ENCODE measurements at places on chromosomes 2 and 18. TPM values are rescaled to one million over a fixed set of nuclear protein-coding genes. Genes with fewer than 3 reads are reported as not detected.

- no peaks in the 10 kb centered on the region for H3K4me1 ChIP-seq
- DNase-seq: no peak
- no peaks in the 10 kb centered on the region for H3K27me3 ChIP-seq
- H3K4me3 ChIP-seq: no peak overlapping the region
- no peaks in the 10 kb centered on the region for H3K36me3 ChIP-seq
- no peak overlapping the region for H3K27ac ChIP-seq
Measured at GRCh38 chr18:23331091-23331920, 121.8 kb upstream of the RIOK3 start.

- H3K27me3 ChIP-seq: no peaks in the 10 kb centered on the region
- no peaks in the 10 kb centered on the region for H3K36me3 ChIP-seq
- H3K4me3 ChIP-seq: peak overlapping the region; percentile 13
- no peak for DNase-seq
- H3K4me1 ChIP-seq: peaks cover 4% of the 10 kb centered on the region
Measured at GRCh38 chr18:55251254-55251971, 292.2 kb upstream of the CCDC68 start.

Gene HOXD4
- polyA plus RNA-seq: 11.0 TPM

Gene IL36RN
- polyA plus RNA-seq: not detected

Gene TGOLN2
- polyA plus RNA-seq: 115 TPM

DNA sequence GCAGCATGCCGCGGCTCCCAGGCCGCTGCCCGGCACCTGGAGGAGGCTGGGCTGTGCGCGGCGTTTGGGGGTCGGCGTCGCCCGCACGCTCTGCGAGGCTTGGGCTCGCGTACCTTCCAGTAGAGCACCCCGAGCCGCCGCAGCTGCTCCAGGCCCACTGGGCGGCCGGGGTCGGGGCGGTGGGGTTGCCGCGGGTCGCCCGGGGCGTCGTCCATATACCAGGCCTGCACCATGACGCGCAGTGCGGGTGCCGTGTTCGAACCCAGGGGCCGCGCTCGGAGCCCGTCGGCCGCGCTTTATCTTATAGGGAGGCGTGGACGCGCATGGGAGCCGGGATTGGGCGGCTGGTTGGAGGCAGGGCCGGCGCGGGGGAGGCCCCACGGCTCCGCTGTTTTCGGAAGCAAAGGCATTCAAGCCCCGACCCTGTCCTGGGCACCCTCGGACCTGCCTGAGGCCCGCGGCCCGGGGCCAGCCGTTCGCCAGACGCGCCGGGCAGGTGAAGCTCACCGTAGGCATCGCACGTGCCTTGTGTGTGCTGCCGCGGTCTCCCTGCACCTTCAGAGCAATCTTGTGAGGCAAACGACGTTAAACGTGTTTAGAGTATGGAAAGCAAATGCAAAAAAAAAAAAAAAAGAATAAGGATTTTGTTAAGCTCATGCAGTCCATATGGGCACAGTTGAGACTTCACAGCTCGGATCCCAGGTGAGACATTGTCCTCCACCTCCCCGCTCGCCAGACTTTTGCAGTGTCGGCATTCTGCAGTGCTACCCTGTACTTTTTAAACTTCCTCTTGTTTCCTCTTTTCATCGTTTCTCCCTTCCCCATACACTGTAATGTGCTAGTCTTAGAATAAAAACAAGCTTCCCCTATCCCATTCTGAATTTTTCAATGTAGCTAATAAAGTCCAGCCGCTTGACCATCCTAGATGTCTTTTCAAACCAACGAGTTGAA, at the start of gene ADI1:
TSS of gene ADI1 (minus strand) at position 277 of the 951 bp plus-strand sequence. CDS start at position 233, 44 bp downstream.
- DNase-seq: peak; percentile 85
- H3K4me3 ChIP-seq: peak within 1 kb of the TSS; percentile 85
- H3K4me1 ChIP-seq: peaks cover 11% of the 10 kb centered on the region
- no peaks in the 10 kb centered on the region for H3K36me3 ChIP-seq
- peak within 1 kb of the TSS; percentile 99 for H3K27ac ChIP-seq

- no peaks in the 10 kb centered on the region for H3K36me3 ChIP-seq
- no peak for DNase-seq
- H3K27ac ChIP-seq: no peak overlapping the region
- H3K27me3 ChIP-seq: no peaks in the 10 kb centered on the region
Measured at GRCh38 chr2:23146011-23146410, 239.0 kb upstream of the KLHL29 start.

DNA sequence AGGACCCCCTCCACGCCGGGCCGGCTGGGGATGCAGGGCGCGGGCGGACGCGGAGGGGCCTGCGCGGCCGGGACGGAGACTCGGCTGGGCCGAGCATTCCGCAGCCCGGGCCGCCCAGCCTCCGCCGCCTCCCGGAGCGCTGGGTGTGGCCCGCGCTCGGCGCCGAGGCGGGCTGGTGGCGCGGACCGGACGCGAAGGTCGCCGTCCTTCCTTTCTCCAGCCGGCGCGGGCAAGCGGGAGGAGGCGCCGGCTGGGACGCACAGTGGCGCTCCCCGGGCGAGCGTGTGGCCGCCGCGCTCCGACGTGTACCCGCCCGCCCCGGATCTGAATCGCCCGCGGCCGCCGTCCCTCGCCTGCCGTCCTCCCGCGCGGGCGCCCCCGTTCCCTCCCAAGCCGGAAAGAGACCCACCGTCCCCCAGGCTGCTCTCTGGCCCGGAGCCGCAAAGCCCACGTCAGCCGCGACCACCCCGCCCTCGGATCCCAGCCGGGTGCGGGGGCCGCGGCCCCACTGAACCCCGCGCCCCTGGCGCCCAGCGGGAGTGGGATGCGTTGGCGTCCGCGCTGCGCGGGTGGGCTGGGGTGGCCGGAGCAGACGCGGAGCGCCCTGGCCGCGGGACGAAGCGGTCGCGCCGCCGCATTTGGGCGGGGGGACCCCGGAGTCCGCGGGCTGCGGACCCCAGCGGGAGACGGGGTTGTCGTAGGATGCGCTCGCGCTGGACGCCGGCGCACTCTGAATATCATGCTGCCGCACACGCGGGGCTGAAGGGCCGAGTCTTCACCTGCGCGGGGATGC, 634 bp downstream of the SPATS2L start:
- peaks cover 6% of the 10 kb centered on the region for H3K4me1 ChIP-seq
- H3K4me3 ChIP-seq: peak overlapping the region; percentile 73
- peak; percentile 49 for DNase-seq
- H3K27ac ChIP-seq: peak overlapping the region; percentile 95
- no peaks in the 10 kb centered on the region for H3K27me3 ChIP-seq
